AG09319 (cell line): ENCODE measurements at places on chromosomes 16 and 17.

DNA sequence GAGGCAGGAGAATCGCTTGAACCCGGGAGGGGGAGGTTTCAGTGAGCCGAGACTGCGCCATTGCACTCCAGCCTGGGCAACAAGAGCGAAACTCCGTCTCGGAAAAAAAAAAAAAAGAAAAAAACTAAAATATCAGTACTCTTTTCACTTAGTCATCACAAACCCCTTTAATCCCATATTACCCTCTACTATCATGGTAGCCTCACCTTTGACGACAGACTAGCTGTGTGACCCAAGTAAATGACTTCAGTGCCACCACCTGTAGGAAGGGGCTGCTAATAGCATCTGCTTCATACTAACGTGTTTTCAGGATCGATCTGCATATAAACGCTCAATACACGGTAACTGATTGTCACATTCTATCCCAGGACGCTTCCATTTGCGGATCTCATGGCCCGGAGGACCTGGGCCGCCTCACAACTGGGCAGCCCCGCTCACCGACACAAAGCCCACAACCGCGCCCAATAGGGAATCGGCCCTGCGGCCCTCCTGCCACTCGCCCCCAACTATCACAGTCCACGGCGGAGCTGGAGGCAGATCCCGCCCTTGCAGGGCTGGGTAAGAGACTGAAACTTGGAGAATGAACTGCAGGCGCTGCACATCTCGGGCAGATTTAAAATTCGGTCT lies 1.1 kb upstream of the ZNF263 start:
- no peak for DNase-seq

DNA sequence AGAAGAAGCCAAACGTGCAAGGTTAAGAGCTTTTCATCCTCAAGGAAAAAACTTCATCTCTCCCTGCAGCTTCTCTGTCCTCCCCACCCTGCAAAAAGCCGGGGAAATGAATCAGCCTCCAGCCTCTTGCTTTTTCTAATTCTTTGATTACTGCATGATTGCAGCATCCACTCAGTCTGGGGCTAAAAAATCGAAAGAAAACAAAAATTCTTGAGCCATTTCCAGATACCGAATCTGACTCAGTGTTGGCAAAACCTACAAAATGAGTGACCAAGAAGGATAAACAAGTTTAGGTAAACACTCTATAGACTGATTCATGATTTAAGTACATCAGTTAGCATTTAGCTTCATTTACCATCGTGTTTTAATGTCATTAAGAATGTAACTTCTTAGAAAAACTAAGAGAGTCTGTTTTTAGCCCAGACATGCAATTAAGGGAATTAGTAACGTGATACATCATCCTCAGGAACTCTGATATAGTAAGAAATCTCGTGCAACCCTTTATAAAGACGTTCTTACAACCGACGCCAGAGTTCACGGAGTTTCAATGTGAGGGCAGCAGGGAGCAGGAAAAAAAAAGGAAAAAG lies 287.3 kb upstream of the FOXF1 start:
- peak; percentile 95 for DNase-seq

- no peak for DNase-seq
Measured at GRCh38 chr17:57723427-57724025, 21.6 kb downstream of the CCDC182 start.

GRCh38 chr17:79826204-79826680 lies 13.0 kb downstream of the CBX4 start:
- DNase-seq, result no peak

DNA sequence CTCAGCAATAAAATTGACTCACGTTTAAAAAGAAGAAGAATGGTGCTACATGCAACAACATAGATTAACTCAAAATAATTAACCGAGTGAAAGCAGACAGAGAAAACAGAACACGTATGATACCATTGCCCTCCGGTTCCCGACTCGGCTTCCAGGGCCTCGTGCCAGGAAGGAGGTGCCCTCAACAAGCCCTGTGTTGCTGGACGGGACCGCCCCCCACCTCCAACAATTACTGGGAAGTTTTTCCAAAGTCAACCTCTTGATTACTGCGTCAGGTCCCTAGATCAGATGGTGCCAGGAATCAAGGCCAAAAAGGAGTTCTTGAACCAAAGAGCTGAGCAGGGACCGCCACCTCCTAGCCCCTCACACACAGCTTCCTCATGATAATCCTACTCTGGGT lies 20.4 kb downstream of the DNAH17 start:
- DNase-seq, result no peak

GRCh38 chr17:52376137-52376536 lies 217.6 kb upstream of the CA10 start:
- no peak for DNase-seq
